Caco-2 (cell line): ENCODE measurements at places on chromosomes 13 and 19. TPM values are rescaled to one million over a fixed set of nuclear protein-coding genes. Genes with fewer than 3 reads are reported as not detected.

DNA sequence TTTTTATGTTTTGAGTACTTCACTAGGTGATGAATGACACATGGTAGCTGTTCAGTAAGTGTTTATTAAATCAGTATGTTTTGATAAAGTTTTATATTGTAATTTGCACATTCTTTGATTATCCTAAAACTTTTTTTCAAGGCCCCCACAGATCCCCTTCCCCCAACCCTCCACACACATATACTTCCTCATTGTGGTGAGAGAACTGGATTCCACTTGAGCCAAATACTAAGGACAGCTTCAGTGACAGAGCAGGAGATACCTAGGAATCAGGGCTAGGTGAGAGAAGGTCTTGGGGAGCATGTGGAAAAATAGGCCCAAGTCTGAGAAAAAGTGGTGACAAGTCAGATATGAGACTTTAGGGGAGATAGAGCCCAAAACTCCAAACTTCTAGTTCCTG lies 174.6 kb downstream of the TDRD3 start:
- no peak for DNase-seq
- peaks cover 12% of the 10 kb centered on the region for H3K4me1 ChIP-seq
- H3K4me3 ChIP-seq, result no peak overlapping the region
- no peaks in the 10 kb centered on the region for H3K27me3 ChIP-seq

DNA sequence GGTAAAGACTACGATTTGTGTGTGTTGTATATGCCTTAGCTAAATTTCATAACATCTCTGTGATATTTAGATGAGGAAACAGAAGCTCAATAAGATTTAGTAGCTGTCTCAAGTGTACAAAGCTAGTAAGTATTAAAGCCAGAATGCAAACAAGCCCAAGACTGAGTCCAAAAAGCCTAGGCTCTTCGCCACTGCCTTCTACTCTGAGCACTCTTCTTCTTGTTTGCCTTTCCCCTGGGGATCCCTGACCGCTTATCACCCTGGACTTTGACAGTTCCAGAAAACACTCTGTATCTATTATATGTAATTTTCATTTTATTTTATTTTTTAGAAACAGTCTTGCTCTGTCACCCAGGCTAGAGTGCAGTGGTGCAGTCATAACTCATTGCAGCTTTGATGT lies 5.8 kb downstream of the TM9SF2 start:
- DNase-seq, result no peak
- H3K36me3 ChIP-seq, result peaks cover 5% of the 10 kb centered on the region
- H3K27me3 ChIP-seq, result no peaks in the 10 kb centered on the region
- H3K4me1 ChIP-seq, result 0 out of 2 replicates have a peak, but pooled peaks cover 8% of the 10 kb centered on the region

DNA sequence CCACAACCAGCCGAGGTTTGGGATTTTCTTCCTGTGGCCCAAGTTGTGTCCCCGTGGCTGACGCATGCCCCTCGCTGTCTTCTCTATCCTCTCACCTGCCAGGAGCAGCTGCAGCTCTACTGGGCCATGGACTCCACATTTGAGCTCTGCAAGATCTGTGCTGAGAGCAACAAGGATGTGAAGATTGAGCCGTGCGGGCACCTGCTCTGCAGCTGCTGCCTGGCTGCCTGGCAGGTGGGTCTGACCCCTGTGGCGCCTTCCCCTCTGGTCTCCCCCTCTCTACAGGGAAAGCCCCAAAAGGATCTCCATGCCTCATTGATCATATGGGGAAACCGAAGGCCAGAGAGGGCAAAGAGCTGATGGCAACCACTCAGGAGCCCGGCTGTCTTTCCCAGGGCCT lies 14.6 kb downstream of the CBLC start:
- H3K27ac ChIP-seq, result no peak overlapping the region
- DNase-seq, result no peak
- H3K36me3 ChIP-seq, result peaks cover 11% of the 10 kb centered on the region
- no peaks in the 10 kb centered on the region for H3K4me1 ChIP-seq

GRCh38 chr19:44796701-44797115 lies 12.2 kb upstream of the BCAM start:
- no peak overlapping the region for H3K4me3 ChIP-seq
- no peaks in the 10 kb centered on the region for H3K27me3 ChIP-seq
- peaks cover 10% of the 10 kb centered on the region for H3K36me3 ChIP-seq

DNA sequence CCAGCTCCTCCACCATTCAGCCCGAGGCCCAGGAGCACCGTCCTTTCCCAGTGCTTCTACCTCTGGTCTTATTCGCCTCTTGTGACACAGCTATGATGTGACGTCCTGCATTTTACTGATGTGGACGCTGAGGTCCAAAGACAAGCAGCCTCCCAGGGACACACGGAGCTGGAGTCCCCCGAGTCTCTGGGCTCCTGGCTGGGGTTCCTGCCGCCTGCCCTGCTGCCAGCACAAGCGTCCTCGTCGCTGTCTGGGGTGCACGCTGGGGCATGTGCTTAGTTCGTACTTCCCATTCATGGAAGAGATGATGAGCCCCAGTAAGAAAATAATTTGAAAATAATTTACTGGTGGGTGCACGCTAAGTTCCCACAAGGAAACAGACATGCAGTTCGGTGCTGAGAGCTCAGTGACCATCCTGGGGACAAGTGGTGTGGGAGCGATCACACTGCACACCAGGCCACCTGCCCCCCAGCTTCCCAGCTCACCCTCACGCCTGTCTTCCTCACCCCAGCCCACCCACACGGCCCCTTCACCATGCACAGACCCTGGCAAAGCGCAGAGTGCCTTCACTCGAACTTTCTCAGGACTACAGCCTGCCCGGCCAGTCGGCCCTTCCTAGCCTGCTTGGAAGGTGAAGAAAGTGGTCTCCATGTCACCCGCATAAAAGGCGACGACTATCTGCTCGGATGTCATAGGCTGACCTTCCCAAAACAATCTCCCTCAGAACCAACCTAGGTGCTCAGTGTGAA lies 14.2 kb upstream of the CFAP97D2 start:
- H3K4me1 ChIP-seq, result 0 out of 2 replicates have a peak, but pooled peaks cover 3% of the 10 kb centered on the region
- no peak for DNase-seq
- no peak overlapping the region for H3K4me3 ChIP-seq

Gene SPACA7
- not detected in 2 replicates for total RNA-seq
